ENCODE measurements at places on chromosomes 13 and 19.

GRCh38 chr19:14471436-14472187 is 3.5 kb downstream of the PTGER1 start:
- H3K27ac ChIP-seq = no peak overlapping the region
- no peak overlapping the region for H3K4me3 ChIP-seq
- no peaks in the 10 kb centered on the region for H3K27me3 ChIP-seq
- H3K4me1 ChIP-seq = peaks cover 4% of the 10 kb centered on the region

DNA sequence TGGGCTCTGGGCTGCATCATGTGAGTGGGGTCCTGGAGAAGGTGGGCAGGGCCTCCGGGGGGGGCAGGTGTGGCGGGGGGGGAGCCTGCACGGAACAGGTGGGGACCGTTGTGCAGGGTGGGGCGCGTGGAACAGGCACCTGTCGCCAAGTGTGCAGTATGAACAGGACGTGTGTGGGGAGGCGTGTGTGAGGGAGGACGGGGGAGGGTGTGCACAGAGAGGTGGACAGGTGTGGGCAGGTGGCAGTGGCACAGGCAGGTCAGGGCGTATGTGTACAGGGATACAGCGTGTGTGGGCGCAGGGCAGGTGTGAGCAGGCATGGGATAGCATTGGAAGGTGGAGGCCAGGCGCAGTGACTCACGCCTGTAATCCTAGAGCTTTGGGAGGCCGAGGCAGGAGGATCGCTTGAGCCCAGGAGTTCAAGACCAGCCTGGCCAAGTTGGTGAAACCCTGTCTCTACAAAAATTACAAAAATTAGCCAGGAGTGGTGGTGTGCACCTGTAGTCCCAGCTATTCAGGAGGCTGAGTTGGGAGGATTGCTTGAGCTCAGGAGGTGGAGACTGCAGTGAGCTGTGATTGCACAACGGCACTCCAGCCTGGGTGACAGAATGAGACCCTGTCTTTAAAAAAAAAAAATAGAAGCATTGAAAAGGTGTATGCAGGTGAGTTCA is 3.2 kb downstream of the PLK5 start:
- no peak overlapping the region for H3K4me3 ChIP-seq
- no peaks in the 10 kb centered on the region for H3K27me3 ChIP-seq
- no peak for DNase-seq
- no peak overlapping the region for H3K27ac ChIP-seq

DNA sequence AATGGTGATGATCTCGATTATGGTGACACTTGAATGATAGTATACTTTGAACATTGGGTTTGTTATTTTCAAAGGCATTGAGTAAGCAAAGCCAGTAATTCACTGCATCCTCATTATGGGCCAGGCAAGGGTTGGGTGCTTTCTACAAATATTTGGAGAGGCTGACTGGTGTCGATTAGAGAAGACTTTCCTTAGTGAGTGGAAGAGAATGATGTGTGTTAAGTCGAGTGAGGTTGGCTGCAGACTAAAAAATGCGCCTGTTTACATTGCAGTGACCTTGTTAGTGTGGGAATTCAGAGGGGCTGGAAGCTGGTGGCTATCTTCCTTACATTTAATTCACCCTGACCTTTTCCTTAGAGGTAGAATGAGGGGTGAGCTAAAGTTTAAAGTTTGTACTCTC is 22.4 kb upstream of the RNF113B start:
- H3K36me3 ChIP-seq = no peaks in the 10 kb centered on the region
- no peak overlapping the region for H3K27ac ChIP-seq
- H3K27me3 ChIP-seq = no peaks in the 10 kb centered on the region

DNA sequence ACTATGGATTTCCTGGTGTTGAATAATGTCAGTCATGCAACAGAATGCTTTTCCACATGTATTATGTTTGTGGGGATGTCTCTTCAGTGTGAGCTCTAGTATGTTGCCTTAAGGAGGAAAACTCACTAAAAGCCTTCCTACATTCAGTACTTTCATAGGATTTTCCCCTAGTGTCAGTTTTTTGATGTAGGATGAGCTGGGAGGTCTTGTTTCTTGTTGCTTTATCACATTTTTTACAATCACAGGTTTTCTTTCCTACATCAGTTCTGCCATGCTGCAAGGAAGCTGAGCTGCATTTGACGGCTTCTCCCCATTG is 8.5 kb upstream of the USP29 start:
- no peak for DNase-seq
- H3K36me3 ChIP-seq = no peaks in the 10 kb centered on the region

DNA sequence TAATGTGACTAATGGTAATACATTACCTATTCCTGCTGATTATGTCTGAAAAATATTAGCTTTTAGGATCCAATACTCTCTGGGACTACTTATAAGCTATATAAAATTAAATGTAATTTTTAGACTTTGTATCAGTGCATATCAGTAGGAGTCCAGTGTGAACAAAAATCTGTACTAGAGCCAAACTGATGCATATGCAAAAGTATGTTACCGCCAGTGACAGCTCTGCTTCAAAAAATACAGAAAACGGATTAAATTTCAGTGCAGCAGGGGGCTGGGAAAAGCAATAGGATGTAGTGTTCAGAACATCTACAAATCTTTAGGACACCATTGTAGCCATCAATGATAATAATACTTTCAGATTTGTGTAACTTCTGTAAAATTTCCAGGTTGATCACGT is 385.5 kb downstream of the DACH1 start:
- DNase-seq = no peak
- H3K4me1 ChIP-seq = no peaks in the 10 kb centered on the region

DNA sequence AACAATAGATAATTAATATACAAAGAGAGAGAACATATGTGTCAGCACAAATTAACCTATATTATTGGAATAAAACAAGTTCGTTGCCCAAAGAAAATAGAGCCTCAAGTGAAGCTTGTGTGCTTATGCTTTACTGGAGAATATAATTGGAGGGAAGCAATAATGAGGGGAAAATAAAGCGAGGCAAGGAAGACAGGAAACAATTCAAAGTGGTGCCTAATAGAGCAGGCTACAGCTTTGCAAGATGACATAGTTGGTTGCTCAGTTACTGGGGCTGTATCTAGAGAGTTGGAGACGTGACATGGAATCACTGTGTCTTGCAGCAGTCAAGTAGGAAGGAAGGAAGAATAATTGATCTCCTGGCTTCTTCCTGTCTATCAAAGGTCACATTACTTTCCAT is 21.1 kb upstream of the SLC10A2 start:
- H3K27ac ChIP-seq = no peak overlapping the region
- H3K4me3 ChIP-seq = no peak overlapping the region
- H3K36me3 ChIP-seq = no peaks in the 10 kb centered on the region
- no peak for DNase-seq
- H3K27me3 ChIP-seq = no peaks in the 10 kb centered on the region

DNA sequence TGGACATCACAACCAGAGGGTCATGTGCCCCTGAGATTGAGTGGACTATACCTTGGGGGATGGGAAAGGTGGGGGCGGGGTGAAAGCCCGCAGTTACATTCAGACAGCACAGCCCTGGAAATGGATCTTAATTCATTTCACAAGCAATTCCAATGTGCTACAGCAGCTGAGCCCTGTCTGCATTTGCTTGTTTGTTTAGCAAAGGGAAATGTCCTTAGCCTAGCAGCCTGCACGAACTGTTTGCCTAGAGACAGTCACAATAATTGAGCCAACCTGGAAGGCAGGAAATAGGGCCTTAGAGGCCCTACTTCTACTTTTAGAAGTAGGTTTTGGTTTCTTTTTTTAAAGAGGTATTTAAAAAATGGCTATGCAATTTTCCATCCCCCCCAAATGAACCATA is 177.3 kb upstream of the KL start:
- peaks cover 2% of the 10 kb centered on the region for H3K4me1 ChIP-seq
